ENCODE measurements at places on chromosomes 16 and 17.

- no peak for DNase-seq
These were observed 688.8 kb upstream of the SALL1 start for GRCh38 chr16:51839727-51840462.

DNA sequence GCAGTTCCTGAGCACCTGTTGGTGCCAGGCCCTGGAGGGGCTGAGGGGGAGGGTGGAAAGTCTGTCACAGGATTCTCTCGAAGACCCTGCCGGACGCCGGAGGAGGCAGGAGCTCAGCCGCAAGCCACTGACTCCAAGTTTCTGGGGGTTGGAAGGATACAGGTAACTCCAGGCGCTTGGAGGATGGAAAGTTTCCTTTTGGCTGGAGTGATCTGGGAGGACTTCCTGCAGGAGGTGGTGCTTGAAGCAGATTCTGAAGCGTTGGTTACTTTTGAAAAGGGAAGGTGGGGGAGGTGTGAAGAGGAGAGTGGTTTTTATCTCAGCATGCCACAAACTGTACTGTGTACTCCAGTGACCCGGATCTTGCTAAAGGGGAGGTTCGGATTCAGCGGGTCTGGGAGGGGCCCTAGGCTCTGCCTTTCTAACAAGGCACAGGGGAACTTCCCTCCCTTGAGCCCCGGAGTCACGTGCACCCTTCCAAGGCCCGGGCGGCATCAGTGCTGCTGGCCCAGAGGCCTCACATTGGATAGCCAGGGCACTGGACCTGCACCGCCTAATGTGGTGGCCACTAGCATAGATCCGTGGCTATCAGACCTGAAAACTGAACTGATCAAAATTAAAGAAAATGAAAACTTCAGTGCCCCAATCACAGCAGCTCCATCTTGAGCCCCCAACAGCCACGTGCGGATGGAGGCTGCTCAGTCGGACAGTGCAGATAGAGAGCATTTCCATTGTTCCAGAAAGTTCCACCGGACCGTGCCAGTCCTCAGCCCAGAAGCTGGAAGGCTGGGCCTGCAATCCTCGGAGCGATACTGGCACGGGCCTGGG, 42.2 kb upstream of the GSE1 start:
- DNase-seq: peak; percentile 57

- no peak for DNase-seq
These were observed 59.9 kb upstream of the ATF7IP2 start for GRCh38 chr16:10325783-10326543.

GRCh38 chr17:72822358-72823023, 270.0 kb downstream of the SLC39A11 start:
- DNase-seq: peak; percentile 80

DNA sequence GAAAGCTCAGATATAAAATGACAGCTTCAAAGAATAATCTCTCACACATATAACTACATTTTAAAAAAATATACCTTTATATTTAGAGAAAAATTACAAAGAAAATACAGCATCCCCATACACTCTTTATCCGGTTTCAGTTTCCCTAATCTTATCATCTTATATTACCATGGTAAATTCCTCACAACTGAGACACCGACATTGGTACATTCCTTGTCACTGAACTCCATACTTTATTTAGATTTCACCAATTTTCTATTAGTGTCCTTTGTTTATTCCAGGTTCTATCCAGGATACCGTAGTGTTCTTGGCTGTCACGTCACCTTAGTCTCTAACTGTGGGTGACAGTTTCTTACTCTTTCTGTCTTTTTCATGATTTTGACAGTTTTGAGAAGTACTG, 22.0 kb upstream of the ABCA10 start:
- no peak for DNase-seq

DNA sequence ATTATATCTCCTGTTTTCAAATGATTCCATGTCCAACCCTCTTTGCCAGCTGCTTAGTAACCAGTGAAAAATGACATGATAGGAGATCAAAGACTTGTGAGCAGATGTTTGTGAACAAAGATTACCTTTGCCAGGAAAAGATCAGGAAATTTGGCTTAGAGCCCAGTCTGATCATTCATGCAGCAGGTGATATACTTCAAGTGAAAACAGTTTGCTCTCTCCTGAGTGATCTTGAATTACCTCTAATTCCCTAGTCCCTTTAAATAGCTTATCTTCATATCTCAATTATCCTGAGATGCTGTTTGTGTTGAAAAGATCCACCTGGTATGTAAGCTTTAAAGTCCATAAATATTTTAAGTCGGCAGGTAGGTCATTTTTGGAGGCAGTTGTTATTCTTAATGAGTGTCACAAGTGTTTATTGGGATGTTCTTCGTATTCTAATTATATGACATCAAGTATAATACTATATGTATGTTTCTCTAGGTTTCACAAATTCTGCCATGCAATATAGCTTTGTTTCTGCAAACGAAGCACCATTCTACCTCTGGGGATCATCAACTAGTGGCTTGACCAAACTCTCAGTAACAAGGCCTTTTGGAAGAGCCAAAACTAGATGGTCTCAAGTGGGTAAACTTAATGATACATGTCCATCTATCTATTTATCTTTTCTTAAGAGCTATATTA, 13.2 kb upstream of the VPS35L start:
- DNase-seq: no peak

DNA sequence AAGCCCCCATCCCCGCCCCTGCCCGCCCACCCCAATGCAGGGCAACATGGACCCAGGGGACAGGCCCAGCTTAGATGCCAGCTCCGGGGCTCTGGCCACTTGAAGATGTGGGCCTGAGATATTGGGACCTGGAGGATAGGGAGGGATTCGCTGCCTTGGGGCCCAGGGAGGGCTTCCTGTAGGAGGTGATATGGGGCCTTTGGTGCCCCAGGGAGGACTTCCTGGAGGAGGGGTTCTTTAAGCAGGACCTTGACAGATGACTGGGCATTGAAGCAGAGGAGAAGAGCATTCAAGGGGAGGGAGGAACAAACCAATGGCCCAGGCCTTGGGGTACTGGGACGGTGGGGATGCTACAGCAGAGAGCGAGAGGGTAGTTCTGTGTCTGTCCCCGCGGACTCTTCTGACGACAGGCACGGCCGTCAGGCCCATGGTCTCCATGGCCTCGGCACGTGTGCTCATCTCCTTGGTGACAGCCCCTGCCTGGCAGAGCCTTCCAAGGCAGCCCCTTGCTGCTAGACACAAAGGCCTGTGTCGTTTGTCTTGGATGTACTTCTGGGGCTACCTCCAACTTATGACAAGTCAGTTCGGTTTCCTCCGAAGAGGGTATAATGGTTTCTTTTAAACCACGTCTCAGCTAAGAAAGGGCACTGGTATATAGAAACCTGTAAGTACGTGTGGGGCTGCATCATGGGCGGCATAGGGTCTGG, 55.5 kb upstream of the ZC3H18 start:
- no peak for DNase-seq
